SW480 (cell line): ENCODE measurements at places on chromosomes 5 and 9.

GRCh38 chr5:137268646-137269045, 230.5 kb downstream of the SPOCK1 start:
- no peak for DNase-seq

GRCh38 chr9:2720179-2720654, 2.9 kb downstream of the KCNV2 start:
- DNase-seq: peak; percentile 4

- no peak for DNase-seq
Observed at GRCh38 chr5:75414241-75414640, 77.2 kb downstream of the HMGCR start.

DNA sequence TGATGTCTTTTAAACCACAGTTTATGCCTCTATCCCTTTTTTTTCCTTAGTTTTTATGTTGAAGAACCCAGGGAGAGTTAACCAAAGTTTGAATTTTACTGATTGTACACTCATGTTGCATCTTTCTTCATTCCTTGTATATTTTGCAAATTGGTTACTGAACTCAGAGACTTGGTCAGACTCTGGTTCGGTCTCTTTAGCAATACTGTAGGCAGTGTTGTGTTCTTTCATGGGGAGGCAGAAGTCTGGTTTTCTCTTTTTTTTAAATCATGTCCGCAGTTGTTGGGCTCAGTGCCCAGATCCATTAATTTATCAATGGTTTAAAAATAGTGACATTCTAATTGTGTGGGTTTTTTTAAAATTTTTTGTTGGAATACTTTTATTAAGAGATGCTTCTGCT, 23.4 kb downstream of the UBE2R2 start:
- DNase-seq: no peak

DNA sequence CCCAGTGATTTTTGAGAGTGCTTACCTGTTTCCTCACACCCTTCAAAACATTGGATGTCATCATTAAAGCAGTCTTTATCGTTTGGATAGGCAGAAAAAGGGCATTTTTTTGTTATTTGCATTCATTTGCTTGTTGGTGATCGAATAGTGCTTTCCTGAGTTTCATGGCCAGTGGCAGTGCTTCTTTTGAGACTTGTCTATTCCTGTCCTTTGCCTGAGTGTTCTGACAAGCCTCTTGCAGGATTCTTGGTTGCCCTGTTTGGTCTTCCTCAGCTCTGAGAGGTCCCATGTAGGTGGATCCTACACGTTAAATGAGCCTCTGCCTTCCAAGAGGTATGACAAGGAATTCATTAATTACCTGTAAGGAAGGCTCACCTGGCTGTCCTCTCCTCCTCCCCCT, 52.8 kb downstream of the DAB2IP start:
- DNase-seq: no peak

- no peak for DNase-seq
Observed at GRCh38 chr5:6464441-6464840, 15.8 kb downstream of the UBE2QL1 start.

DNA sequence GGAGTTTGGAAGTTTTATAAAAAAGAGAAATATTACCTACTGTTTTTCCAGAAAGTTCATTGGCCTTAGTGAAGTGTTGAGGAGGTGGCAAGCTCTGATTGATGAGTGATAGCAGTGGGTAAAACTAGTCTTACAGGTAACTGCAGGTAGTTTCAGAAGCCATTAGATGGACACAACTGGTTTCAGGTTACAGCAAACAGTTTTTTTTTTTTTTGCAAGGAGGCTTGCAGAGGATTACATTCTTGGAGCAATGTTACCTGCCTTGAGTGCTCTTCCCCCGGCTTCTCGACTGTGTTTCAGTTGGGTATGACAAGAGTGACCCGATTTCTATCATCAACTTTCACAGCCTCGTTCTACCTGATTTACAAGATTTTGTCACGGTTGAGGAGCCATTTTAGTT, 333.4 kb downstream of the YTHDC2 start:
- DNase-seq: no peak

GRCh38 chr5:132760601-132761317, 13.5 kb downstream of the CCNI2 start:
- DNase-seq: no peak

GRCh38 chr5:45038366-45038987, 229.7 kb downstream of the MRPS30 start:
- DNase-seq: peak; percentile 30
